ENCODE measurements at places on chromosomes 6 and 20.

DNA sequence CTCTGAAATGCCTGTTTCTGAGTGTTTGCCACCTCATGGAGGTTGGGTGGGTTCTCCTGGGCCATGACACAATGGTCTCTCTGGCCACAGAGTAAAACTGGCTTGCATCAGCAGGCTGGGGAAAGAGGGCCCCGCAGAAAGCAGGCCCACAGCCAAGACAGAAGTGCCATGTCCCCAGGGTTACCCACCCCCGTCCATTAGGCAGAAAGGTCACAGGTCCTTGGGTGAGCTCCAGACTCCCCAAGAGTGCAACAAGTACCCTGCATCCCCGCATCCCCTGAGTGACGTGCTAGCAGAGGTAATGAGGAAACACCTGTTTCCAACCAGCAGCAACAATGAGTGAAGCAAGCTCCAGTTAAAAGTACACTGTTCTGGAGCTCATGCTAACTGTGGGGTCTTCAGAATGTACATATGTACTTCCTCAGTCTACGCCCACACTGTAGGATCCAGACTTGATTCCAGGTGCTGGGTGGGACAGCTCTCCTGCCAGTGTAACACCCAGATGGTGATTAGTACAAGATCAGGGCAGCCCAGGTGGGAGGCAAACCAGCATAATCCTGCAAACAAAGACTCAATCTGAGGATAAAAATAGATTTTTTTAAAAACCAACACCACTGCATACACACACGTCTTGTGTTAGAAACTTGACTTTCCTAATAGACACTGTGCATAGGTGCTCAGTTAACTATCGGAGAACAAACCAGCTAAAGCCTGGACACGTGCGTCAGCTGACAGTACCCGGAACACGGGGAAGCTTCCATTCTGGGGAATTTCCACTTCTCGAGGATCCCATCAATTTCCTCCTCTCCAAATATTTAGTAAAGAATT is 31.5 kb downstream of the RRBP1 start:
- no peak for DNase-seq

- no peak for DNase-seq
These were observed 8.5 kb downstream of the MTCH1 start for GRCh38 chr6:36977470-36977941.

- DNase-seq, result no peak
These were observed 33.9 kb downstream of the PRDM1 start for GRCh38 chr6:106120006-106120405.

DNA sequence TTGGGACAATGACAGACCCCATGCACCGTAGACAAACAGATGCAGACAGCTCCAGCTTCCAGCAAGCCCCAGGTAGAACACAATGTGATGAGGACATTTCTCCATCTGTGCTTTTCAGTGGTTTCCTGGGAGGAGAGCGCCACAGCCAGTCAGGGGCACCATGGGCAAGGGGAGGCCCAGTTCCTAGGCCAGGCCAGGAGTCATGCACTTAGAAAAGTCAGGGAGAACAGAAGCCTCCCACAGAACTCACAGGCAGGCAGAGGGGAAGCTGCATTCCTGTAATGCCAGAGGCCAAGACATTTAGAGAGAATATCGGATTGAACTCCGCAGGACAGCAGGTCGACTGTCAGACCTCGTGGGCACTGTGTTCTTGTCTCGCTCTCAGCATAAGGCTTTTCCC is 9.2 kb downstream of the SYNDIG1 start:
- DNase-seq, result no peak

DNA sequence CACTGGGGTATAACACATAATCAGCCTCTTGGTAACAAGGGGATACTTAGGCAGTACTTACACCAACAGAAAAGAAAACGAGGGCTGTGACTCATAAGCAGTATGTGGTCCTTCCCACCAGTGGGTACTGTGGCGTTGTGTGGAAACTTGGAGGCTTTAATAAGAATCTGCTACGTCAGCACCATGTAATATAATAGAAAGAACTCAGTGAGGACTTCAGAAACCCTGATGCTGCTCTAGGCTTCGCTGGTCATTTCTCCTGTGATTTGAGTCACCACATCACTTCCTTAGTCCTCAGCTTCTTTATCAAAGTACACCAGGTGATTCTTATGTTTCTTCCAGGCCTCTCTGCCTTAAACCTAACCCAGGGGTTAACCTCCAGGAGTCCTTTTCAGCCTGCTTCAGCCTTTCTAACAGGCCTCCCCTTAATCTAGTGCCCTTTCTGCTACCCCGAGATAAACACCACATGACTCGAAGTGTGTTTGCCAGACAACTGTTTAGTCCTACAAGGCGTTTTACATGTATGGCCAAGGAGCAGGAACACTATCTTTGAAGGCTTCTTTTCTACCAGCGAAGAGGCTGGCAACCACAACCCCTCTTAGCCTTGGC is 68.5 kb downstream of the FYN start:
- peak; percentile 88 for DNase-seq
